Activated CD4-positive, alpha-beta memory T cell treated with anti-CD3 and anti-CD28 coated beads, Interleukin-2, amount 10 ng/mL, durations not matched to agents 7 days and 5 days (primary cell): ENCODE measurements at places on chromosomes 2 and 18.

DNA sequence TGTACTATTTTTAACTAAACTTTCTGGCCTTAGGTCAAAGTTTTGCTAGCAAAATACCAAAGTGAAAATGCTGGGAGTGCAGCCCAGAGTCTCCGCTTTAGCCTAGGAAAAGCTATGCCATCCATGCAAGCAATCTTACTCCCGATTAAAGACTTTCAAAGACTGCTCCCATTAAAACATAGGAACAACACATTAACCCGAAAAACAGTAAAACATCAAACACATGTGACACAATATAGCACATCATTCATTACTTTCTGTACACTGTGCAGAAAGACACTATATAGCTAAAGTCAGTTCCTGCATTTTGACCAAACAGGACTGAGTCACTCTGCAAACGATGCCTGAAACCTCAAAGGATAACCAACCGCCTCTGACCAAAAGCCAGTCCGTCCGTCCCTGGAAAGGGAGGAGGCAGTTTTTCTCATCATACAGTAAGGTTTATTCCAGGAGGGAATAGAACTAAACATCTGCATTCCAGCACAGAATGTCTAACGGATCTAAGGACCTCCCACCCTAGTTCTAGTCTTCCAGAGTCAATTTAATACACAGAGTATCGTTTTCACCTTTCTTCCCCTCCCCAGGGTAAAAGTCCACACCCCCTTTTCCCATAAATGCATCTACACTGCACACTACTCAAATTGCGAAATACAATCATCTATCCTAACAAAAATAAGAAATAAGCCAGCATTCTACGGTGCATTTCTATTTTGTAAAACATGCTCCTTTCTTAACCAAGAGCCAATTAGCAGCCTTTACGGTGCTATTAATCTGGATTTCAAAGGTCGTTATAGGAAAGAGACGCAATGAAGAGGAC, 1.7 kb downstream of the ROCK2 start:
- DNase-seq = no peak

- no peak for DNase-seq
These were observed 358.1 kb upstream of the ETAA1 start for GRCh38 chr2:67039058-67039457.

DNA sequence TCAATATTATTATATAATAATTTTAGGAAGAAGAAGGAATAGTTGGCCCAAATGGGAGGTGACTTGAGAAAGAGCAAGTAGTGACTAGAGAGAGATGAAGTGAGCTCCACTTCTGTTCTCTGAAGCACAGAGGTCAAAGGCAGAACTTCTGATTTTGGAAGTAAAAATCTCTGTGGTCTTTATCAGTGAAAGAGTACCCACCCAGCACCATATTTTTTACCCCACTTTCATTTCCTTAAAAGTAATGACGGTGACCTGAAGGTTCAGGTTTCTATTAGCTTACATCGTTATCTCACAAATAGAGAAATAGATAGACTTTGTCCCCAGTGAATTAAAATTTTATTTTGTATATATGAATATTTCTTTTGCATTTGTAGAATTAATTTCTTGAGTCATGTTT, 95.3 kb downstream of the CDH7 start:
- no peak for DNase-seq

GRCh38 chr18:3852321-3852720, 402.3 kb downstream of the TGIF1 start:
- DNase-seq = no peak

DNA sequence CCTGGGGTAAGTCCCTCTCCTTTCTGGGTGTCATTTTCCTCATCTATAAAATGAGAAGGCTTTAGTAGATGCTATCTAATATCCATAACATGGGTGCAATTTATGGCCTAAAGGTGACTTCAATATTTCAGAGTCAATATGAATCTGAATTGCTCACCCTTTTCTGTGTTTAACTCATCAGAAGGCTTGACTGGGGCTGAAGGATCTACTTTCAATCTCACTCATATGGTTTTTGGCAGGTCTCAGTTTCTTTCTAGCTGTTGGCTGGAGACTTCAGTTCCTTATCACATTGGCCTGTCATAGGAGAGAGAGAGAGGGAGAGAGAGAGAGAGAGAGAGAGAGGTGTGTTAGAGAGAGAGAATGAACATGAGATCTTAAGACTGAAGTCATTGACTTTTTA, 343.7 kb upstream of the MEX3C start:
- no peak for DNase-seq

GRCh38 chr2:6080932-6081753, 389.0 kb downstream of the SOX11 start:
- DNase-seq = no peak

- DNase-seq = no peak
These were observed 145.8 kb upstream of the ACAA2 start for GRCh38 chr18:49959176-49959575.

- DNase-seq = no peak
These were observed 1.7 kb downstream of the VAPA start for GRCh38 chr18:9915291-9916076.

- no peak for DNase-seq
These were observed 254.6 kb downstream of the CDH20 start for GRCh38 chr18:61587865-61588264.

DNA sequence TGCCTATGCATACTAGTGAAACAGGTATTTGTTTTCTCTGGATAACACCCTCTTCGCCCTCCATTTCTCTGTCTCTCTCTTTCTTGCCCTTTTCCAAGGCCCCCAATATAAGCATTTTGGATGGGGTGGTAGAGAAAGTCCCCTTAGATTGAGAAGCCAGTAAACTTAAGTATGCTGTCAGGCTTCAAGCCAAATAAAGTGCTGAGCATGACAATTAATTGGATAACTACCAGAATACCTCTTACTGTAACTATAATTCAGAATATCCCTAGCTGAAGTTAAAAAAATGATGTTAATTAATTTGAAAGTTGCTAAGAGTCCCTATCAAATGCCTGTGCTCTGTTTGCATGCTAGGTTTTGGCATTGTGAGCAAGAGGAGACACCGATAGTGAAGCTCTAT, 324.8 kb downstream of the PARD3B start:
- no peak for DNase-seq
